Mammary epithelial cell (primary cell): ENCODE measurements at places on chromosomes 16 and 17. TPM values are rescaled to one million over a fixed set of nuclear protein-coding genes. Genes with fewer than 3 reads are reported as not detected.

DNA sequence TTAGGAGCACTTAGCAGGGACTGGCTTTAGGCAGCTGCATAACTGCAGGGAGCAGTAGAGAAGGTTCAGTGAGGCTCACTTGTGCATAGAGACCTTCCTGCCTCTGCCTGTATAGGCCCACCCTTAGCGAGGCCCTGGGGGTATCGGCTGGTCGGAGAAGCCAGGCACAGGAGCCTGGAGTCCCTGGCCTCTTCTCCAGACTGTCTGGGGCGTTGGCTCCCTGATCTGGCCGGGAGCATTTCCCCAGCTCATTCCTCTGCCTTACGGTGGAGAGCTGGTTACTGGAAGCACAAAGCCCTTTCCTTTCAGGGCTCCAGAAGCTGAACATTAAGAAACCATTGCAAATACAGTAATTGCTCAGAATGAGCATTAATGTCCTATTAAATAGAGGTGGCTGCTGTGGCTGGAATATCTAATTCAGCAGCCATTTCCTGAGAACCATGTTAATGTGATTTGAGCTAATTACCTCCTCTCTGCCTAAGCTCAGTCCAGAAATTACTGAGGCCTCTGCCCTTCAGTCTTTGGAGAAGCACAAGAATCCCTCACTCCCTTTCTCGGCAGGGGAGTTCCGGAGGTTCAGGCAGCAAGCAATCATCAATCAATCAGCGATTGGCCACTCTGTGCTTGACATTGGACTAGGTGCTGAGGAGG, 18.8 kb upstream of the TMEM220 start:
- DNase-seq, result no peak

DNA sequence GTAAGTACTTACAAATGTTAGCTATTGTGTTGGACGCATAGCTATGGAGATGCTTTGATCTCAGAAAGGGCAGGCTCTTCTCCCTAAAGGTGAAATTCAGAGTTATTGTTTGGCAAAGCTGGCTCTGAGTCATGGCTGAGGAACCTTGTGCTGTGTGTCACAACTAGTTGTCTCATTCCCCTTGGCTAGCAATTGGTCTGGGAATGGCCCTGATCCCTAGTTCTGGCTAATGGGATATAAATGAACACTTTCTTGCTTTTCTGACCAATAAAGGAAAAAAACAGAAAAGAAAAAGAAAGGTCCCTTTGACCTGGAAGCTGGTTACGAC, 210.6 kb downstream of the MAP2K4 start:
- peak; percentile 1 for DNase-seq

DNA sequence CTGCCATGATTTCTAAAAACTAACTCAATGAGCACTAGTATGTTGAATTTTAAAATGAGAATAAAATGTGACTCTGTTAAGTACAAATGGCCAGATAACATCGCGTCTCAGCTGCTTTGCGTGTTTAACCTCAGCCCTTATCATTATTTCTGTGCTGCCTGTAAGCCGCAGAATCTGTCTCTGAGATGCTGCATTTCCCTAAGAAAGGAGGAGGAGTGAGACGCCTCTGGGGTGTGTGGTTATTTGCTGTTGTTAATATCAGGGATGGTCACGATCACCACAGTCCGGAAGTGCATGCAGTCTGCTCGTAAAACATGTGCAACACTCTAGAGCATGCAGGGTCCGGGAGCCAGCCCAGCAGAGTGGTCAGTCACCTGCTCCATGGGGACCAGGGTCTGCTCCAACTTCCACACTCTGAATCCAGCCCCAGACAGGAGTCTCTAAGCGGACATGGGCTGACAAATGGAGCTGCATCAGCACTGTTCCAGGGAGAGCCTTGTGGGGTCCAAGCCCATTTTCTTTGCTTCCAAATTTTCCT, 342.5 kb downstream of the MAF start:
- DNase-seq, result no peak

- peak; percentile 23 for DNase-seq
These were observed 43.5 kb downstream of the SCPEP1 start for GRCh38 chr17:57021226-57021940.

GRCh38 chr17:78759203-78759968, 22.7 kb downstream of the CYTH1 start:
- DNase-seq, result no peak

DNA sequence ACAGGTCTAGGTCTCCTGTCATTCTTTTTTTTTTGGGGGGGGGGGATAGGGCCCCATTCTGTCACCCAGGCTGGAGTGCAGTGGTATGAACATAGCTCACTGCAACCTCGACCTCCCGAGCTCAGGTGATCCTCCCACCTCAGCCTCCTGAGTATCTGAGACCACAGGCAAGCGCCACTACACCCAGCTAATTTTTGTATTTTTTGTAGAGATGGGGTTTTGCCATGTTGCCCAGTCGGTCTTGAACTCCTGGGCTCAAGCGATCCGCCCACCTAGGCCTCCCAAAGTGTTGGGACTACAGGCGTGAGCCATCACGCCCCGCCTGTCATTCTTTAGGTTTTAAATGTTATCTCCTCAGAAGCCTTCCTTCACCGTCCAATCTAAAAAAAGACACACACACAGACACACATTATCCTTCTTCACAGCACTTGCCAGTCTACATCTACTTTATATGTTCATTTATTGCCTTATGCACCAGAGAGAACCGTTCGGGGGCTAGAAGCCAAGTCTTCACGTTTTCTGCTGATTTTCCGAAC, 694 bp downstream of the MRPL27 start:
- DNase-seq, result no peak

GRCh38 chr17:9533441-9533840, 42.2 kb downstream of the STX8 start:
- no peak for DNase-seq

DNA sequence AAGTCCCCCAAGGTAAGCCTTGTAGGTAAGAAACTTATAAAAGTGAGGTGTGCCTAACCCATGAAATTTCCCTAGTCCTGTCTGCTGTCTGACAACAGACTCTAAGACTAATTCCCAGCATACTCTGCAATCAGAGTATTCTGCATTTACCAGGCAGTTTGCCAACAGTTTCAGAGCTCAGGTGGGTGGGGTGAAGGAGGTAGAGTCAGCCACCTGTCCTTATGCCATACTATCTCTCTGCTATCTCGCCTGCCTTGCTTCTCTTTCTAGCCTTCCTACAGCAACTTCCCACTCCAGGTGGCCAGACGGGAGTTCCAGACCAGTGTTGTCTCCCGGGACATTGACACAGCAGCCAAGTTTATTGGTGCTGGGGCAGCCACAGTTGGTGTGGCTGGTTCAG, 2.3 kb downstream of the ATP5MC1 start:
- no peak for DNase-seq

DNA sequence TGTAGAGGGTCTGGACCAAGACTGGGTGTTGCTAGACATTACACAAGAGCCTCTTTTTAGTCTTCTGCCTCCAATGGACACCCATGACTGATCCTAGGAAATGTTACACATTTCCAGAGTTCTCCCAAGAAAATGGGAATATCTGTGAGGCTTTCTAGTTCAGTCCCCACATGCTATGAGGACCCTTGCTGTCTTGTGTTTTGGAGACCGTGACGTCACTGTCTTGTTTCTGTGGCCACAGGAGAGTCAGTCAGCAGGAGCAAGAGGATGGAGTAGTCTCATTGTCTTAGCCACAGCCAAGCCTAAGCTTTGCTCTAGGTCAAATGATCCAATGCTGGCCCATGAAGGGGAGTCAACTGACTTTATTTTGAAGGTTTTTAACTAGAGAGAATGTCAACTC, 820.1 kb upstream of the RBFOX1 start:
- no peak for DNase-seq

GRCh38 chr16:78656887-78657286, 557.4 kb downstream of the WWOX start:
- no peak for DNase-seq

- no peak for DNase-seq
These were observed 1.1 kb downstream of the LGALS9 start for GRCh38 chr17:27631897-27632725.

GRCh38 chr16:3641801-3642396, 12.6 kb upstream of the DNASE1 start:
- DNase-seq, result no peak

- no peak for DNase-seq
These were observed 13.8 kb upstream of the ZNF469 start for GRCh38 chr16:88368994-88369393.

GRCh38 chr16:31177136-31177535, 2.8 kb upstream of the FUS start:
- DNase-seq, result peak; percentile 96

DNA sequence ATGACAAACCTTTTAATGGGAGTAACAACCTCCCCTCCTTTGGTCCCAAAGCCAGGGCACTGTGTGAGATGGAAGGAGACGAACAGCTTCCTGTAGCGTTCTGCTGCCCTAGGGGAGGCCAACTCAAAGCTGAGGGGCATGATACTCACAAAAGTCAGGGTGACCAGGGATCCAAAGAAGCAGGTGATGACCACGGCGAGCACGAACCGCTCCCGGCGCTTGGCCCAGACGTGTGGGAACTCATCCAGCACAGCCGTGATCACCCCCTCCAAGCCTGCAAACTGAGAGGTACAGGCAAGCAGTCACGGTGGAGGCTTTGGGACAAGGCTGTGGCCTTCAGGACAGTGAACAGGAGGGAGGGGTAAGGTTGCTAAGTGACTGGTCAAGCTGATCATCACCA, 25.1 kb downstream of the SLC6A4 start:
- no peak for DNase-seq

- peak; percentile 42 for DNase-seq
These were observed 405 bp upstream of the CBLN1 start for GRCh38 chr16:49281843-49282642.

DNA sequence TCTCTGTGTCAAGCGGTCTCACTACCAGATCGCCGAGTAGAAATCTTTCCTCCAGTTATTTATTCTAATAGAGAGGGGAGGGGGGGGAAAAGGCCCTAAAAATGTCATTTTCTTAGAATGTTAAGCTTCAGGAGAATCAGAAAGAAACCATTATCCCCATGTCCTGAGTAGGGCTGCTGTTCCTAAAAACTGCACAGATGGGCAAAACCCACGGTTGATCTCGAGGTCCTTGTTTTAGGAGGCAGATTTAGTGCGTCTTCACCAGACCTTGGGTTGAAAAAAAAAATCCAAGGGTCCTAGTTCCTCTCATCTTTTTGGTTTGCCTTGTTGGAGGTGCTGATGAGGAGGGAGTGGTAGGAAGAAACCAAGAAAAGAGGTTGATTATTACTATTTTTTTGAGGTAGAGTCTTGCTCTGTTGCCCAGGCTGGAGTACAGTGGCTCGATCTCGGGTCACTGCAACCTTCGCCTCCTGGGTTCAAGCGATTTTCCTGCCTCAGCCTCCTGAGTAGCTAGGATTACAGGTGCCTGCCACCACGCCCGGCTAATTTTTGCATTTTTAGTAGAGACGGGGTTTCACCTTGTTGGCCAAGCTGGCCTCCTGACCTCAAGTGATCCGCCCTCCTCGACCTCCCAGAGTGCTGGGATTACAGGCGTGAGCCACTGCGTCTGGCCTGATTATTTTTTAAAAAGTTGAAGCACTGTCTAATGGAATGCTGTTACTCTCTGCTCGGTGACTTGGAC, 1.4 kb downstream of the CBFB start:
- no peak for DNase-seq

DNA sequence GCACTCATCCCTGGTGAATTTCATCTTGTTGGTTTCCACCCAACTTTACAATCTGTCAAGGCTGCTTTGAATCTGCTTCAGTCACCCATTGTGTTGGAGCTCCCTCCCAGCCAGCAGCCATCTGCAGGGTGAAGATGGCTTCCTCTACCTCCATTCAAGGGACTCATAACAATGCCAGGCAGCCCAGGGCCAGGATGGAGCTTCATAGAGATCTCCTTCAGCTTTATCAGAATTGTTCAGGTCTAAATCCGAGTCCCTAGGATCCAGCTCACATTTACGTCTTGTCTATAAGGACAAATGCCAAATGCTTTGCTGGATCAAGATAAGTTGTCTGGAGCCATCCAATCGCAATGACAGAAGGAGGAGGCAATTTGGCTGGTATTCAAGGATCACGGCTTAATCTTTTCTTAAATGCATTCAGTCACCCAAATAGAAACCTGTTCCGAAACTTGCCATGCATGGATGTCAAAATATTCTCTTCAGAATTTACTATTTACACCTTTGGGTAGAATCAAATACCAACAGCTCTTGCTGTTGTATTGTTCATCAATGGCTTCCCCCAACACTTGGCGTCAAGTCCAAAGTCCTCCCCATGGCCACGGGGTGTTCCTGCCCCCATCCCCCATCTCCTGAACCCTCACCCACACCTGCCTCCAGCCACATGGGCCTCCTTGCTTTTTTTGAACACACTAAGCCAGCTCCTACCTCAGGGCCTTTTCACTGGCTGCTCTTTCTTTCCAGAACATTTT, 3.8 kb upstream of the FAM171A2 start:
- no peak for DNase-seq

DNA sequence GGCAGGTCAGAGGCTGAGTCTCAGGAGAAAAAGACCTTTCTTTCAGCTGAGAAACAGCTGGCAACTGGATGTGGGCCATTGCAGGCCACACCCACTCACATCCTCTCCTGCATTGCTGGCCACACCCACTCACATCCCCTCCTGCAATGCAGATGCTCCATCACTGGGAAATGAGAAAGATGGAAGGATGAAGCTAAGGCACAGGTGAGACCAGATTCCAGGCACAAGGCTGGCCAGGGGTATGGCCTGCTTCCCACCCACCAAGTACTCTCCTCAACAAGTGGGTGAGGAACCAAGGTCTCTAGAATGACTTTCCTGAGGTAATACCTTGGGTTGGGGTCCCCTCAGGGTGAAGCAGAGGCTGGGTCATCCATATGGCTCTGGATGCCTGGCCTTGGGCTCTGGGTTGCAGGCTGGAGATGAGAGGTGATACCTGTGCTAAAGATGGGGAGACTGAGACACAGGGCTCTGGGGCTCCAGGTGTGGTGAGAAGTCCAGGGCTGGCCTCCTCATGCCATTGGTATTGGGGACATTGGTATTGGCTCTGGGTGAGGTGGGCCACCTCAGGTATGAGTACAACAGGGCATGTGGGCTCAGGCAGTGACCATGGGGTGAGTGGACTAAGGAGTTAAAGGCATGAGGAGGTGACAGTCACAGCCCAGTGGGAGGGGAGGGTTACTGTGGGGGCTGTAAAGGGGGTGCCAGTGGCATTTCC, 1726.8 kb downstream of the TP53TG3F start:
- DNase-seq, result no peak

DNA sequence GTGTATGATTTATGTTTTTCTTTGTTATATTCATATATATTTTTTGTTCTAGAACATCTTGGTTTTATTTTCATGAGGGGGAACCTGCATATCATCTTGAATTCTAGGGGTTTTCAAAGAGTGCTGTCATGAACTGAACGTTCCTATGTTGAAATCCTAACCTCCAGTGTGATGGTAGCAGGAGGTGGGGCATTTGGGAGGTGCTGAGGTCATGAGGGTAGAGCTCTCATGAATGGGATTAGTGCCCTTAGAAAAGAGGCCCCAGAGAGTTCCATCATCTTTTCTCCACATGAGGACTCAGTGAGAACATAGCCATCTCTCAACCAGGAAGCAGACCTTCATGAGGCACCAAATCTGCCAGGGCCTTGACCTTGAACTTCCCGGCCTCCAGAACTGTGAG, 34.6 kb upstream of the CCDC182 start:
- DNase-seq, result no peak

- no peak for DNase-seq
These were observed 335.1 kb downstream of the HS3ST4 start for GRCh38 chr16:26026709-26027450.

KCNH4 gene
- polyA plus RNA-seq, result 0.01 TPM

TRAF7 gene
- polyA plus RNA-seq, result 65.7 TPM

NETO2 gene
- polyA plus RNA-seq, result 88.9 TPM

SETD6 gene
- 10.0 TPM for polyA plus RNA-seq

CUEDC1 gene
- 9.2 TPM for polyA plus RNA-seq

HSD17B1 gene
- polyA plus RNA-seq, result 5.8 TPM

CLEC10A gene
- not detected for polyA plus RNA-seq
